ENCODE measurements at places on chromosomes 5 and 9. TPM values are rescaled to one million over a fixed set of nuclear protein-coding genes. Genes with fewer than 3 reads are reported as not detected.

DNA sequence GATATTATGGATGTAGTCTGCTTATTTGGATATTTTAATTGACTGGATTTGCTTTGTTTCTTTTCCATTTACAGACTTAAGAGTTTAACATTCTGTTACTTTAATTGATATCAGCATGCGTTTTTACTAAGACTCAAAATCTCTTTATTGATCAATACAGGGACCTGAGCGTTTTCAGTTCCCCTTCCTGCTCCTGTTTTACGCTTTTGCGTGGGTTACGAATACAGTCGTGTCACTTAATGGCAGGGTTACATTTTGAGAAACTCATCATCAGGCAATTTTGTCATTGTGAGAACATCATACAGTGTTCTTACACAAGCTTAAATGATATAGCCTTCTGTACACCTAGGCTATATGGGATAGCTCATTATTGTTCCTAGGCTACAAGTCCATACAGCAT is 65.2 kb downstream of the PBX3 start:
- DNase-seq, result no peak

GRCh38 chr5:17089690-17090089 is 127.7 kb upstream of the BASP1 start:
- DNase-seq, result no peak

DNA sequence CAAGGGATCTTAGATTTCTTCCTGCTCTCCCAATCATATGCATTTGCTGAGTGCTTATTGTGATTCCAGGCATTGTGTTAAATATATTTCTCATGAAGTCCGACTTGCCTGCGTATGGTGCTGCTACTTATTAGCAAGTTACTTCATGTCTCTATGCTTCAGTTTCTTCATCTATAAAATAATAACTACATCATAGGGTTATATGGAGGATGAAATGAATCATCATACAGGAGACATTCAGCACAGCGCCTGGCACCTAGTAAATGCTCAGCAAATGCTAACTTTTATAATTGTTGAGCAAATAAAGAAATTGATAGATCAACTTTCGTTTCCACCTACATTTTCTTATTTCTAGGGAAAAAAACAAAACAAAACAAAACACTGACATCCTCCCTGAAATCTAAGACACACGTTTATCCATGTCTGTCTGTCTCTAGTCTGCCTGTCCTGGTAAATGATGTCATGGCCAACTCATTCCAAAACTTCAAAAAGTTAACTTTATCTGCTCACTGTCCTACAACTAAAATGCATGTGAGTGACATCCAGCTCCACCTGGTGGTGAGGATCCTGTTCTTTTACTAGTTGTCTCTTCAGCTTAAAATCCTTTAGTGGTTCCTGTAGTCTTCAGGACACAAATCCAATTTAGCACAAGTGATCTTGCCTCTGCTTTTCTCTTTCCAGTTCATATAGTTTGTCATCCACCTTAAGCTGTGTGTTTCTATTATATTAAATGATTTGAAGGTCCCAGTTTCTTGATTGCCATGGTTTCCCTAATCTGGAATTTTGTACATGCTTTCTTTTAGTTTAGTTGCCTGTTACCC is 27.7 kb downstream of the PPP3R2 start:
- no peak for DNase-seq

DNA sequence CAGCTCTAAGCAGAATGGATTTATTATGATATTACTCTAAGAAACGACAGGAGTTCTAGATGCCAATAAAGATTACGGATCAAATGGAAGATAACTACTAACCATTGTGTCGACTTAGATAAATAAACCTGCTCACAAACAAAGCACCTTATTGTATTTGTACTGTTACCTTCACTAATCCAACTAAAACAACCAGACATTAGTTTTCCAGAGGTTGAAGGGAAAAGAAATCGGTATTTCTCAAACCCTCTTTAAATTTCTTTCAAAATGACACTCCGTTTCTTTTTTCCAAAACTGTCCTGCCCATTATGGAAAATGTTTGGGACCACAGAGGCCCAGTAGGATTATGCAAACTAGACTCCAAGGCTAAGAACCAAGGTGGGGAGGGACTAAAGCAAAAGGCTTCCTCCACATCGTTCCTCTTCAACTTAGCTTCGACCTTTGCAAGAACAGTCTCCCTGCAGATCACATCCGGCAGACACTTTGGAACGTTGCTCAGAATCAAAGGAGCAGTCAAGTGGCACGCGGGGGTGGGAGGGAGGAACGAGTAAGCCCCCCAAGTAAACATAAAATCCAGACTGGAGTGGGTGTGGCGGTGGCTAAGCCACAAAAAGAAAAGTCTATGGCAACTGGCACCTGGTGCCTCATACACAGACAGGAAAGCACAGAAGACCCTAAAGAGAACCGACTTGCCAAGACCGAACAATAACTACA is 2.7 kb downstream of the MLLT3 start:
- no peak for DNase-seq

- no peak for DNase-seq
Measured at GRCh38 chr9:113388833-113389232, 12.0 kb upstream of the HDHD3 start.

GRCh38 chr5:60997721-60998120 is 52.7 kb downstream of the NDUFAF2 start:
- DNase-seq, result no peak

ADCY2 gene
- 13.4 TPM for total RNA-seq

- DNase-seq, result no peak
Measured at GRCh38 chr5:2715856-2716255, 35.6 kb downstream of the IRX2 start.

DNA sequence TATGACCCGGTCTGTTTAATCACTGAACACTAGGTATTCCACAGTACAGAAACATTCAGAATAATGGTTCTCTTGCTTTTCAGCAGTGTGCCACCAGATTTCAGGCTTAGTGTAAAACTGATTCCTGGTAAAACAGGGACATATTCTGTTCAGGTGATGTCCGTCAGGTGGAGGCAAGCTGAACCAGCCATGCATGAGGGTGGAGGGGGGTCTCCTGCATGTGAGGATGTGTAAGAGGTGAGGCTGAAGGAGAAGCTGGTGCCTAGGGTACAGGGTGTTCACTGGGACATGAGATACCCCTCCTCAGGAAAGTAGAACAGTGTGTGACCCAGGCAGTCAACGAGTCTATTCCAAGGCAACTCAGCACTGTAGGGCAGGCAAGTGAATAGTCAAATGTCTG is 563.9 kb downstream of the BNC2 start:
- no peak for DNase-seq

- DNase-seq, result no peak
Measured at GRCh38 chr9:80146466-80146865, 574.7 kb downstream of the TLE4 start.

DNA sequence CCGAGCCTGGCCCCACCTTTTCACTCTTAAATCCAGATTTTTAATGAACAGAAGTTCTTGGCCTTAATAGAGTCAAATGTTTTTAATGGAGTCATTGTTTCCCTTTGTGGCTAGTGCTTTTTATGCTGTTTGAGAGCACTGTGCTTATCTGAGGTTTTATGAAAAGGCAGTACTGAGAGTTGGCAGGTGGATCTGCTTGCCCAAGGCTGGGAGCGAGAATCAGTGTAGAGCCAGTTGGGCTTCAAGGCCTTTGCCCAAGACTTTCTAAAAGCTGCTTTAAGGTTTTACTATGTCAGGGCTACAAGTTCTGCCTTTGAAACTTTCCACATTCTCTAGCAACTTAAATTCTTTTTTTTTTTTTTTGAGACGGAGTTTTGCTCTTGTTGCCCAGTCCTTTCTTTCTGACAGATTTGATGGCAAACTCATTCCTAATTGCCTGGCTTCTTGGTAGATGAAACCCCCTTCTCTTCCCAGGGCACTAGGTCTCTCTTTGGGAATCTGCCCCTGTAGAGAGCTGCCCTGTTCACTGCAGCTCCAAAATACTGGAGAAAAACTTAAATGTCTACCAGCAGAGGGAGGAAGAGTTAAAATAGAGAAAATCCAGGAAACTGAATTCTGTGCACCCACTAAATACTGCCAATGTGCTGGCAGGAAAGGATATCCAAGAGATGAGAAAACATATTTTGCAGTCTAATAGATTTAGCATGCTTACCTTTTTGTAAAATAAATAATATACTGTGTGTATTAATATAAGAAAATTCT is 36.9 kb upstream of the CDK20 start:
- DNase-seq, result no peak

RNF180 gene
- 102 TPM for total RNA-seq

DNA sequence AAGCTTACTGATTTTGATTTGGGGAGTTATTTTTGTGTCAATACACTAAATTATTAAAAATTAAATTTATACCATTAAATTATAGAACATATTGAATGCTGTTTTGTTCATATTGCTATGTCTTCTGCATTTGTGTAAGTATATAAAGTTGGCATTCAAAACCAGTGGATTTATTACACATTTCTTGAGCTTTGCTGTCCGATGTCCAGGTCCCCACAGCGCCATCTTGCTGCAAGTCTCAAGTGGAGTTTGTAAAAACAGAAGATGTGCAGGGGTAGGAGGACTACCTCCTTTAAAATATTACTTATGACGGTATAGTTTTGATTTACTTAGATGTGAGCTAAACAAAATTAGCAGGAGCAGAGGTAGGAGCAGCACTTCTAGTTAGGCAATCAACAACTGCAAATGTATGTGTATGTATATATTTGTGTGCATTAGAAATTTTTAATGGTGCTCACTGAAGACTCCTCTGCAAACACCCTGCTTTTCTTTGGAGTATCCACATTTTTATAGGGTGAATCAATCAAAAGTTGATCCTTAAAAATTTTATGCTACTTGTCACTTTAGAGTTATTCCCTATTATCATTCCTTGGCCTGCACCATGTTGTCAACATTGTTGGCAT is 37.4 kb downstream of the CPEB4 start:
- no peak for DNase-seq

SLC46A2 gene
- total RNA-seq, result not detected

ERCC8 gene
- 34.6 TPM for total RNA-seq

FIBCD1 gene
- total RNA-seq, result 1.4 TPM

PCDHB11 gene
- total RNA-seq, result 10.5 TPM

- DNase-seq, result no peak
Measured at GRCh38 chr5:67163231-67163756, 33.3 kb downstream of the CD180 start.

GRCh38 chr5:68219161-68219816 is 3.7 kb downstream of the PIK3R1 start:
- no peak for DNase-seq

GRCh38 chr9:110199643-110200042 is 8.3 kb downstream of the C9orf152 start:
- DNase-seq, result no peak

GRCh38 chr5:56677690-56678305 is 137.6 kb upstream of the MAP3K1 start:
- DNase-seq, result no peak

DNA sequence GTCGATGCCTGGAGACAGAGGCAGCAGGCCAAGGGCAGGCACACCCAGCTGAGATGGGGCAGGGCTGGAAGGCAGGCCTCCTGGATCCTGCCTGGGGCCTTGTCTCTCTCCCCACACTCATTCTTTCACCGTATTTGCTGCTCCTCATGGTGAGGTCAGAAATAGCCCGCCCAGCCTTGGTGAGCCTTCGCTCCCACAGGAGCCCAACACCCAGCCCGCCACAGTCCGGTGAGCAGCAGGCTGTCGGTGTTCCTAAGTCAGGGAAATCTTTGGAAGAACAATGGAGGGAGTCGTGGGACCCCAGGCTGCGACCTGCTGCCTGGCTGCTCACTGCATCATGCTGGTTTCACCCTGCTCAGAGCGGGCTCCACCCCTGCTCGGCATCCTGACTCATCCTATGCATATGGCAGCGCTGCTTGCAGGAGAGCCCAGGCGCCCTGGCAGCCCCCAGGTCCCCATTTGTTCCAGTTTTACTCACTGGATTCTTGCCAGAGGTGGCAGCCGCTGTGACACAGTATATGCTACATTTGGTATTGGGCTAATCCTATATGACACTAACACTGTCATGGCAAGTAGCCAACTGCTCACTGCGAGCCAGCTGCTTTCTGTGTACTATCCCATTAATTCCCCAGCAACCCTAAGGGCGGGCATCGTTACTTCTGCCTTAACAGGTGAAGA is 53.2 kb upstream of the NCS1 start:
- no peak for DNase-seq

DNA sequence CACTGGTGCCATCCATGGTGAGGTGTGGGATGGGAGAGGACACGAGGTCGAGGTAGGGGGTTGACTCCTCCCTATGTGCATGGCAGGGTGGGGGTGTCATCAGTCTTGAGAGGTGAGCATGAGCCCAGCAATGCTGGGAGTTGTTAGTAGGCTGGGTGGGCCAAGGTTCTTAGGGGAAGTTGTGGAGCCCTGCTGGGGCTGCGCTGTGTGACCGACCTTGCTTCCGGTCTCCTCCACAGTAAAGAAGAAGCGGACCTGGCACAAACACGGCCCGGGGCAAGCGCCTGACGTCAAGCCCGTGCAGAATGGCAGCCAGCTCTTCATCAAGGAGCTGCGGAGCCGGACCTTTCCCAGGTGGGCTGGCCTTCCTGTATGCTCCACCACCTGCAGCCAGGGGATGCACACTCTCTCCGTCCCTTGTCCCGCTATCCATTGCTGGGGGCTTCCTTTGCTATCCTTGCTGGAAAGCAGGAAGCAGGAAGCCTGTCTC is 59.8 kb downstream of the PHF2 start:
- DNase-seq, result no peak

GRCh38 chr9:17160327-17160726 is 25.5 kb downstream of the CNTLN start:
- no peak for DNase-seq

- DNase-seq, result no peak
Measured at GRCh38 chr5:6442333-6442732, 6.3 kb upstream of the UBE2QL1 start.

ANKRD33B gene
- 4.2 TPM for total RNA-seq

GRCh38 chr9:36471359-36471758 is 71.3 kb upstream of the RNF38 start:
- no peak for DNase-seq

DNA sequence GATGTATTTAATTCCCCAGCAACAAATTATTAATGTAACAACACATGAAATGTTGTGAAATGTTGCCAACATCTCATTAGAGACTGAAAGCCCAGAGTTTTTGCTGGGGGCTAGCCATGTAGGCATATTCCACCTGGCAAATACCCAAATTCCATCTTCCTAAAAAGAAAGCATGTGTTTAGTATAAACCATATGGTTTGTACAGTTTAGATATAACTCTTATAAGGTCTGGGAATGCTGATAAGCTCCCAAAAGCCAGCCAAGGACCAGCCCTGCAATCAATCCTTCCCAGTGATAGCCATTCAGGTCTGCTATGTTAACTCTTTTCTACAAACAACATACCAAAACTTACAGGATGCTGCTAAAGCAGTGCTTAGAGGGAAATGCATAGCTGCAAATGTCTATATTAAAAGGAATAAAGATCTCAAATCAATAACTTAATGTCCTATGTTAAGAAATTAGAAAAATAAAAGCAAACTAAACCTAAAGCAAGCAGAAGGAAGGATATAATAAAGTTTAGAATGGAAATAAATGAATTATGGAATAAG is 158.9 kb downstream of the AUH start:
- no peak for DNase-seq
